ENCODE measurements at places on chromosomes 7 and 10. TPM values are rescaled to one million over a fixed set of nuclear protein-coding genes. Genes with fewer than 3 reads are reported as not detected.

Gene AIMP2
- total RNA-seq = 66.6 TPM

Gene SPDYE5
- total RNA-seq = not detected

Gene HERC4
- 42.4 TPM for total RNA-seq

Gene SSC4D
- total RNA-seq = 1.0 TPM

Gene TMEM196
- not detected for total RNA-seq

Gene HOXA10
- total RNA-seq = not detected

Gene TMEM236
- 0.07 TPM for total RNA-seq

Gene ANKRD22
- total RNA-seq = 11.0 TPM

Gene SFTPD
- total RNA-seq = 1.0 TPM

Gene LIPK
- total RNA-seq = 0.21 TPM

Gene ZWINT
- total RNA-seq = 1.4 TPM

Gene AUTS2
- 2.7 TPM for total RNA-seq

Gene PRXL2A
- 24.9 TPM for total RNA-seq

Gene MAD1L1
- 49.6 TPM for total RNA-seq

Gene AKR1C4
- not detected for total RNA-seq

Gene CNNM1
- total RNA-seq = under 0.01 TPM

Gene ZEB1
- total RNA-seq = 4.6 TPM

Gene LRMDA
- total RNA-seq = 5.6 TPM

Gene HMX2
- total RNA-seq = not detected

Gene SLC16A9
- 3.7 TPM for total RNA-seq

Gene PNLIPRP1
- not detected for total RNA-seq

Gene MBL2
- total RNA-seq = not detected

Gene ITPRID1
- total RNA-seq = not detected

Gene PRDX3
- 120 TPM for total RNA-seq

Gene ELMO1
- 0.14 TPM for total RNA-seq

Gene COL17A1
- 884 TPM for total RNA-seq

Gene SNX10
- 1.0 TPM for total RNA-seq

Gene PIK3CG
- total RNA-seq = not detected

Gene CRHR2
- not detected for total RNA-seq

Gene ATOH7
- not detected for total RNA-seq

Gene CLDN3
- total RNA-seq = not detected

Gene NUTM2A
- total RNA-seq = 0.71 TPM

Gene TRIM24
- total RNA-seq = 3.4 TPM

Gene PDK4
- total RNA-seq = under 0.01 TPM

Gene MYO1G
- total RNA-seq = 0.34 TPM

Gene GNAT3
- total RNA-seq = not detected

Gene NPSR1
- total RNA-seq = not detected

Gene ACSM6
- total RNA-seq = not detected

Gene OR13A1
- not detected for total RNA-seq

Gene ATP5F1C
- 165 TPM for total RNA-seq

Gene LRRD1
- under 0.01 TPM for total RNA-seq

Gene CLEC2L
- not detected for total RNA-seq

Gene SPRN
- not detected for total RNA-seq

Gene CPVL
- under 0.01 TPM for total RNA-seq

Gene TAS2R60
- not detected for total RNA-seq
